Vagina (tissue), 2 donors: ENCODE measurements at places on chromosomes 6 and 20. TPM values are rescaled to one million over a fixed set of nuclear protein-coding genes. Genes with fewer than 3 reads are reported as not detected.

GRCh38 chr20:62624719-62625453 lies 17.4 kb upstream of the SLCO4A1 start:
- no peak for DNase-seq

- no peak for DNase-seq
Measured at GRCh38 chr6:27890445-27891319, 21.5 kb downstream of the OR2B2 start.

DNA sequence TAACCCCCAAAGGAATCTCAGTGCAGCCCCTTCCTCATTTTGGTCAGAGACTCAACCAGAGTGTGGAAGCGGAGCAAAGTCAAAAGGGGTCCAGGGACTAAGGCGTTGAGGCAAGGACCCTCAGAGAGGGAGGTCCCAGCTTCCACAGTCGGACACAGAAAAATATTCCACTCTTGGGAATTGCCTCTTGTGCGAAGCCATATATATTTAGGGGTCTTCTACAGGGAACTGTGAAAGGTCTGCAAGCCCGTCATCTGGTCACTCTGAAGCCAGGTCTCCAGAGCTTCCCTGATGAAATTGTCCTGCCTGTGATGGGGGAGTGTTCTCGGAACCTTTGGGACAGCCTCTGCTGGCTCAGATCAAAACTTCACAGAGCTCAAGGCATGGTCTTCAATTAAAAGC lies 160.8 kb downstream of the TBXT start:
- peak; percentile 87 for DNase-seq

GRCh38 chr6:149567945-149568585 lies 1.9 kb downstream of the GINM1 start:
- no peak for DNase-seq

GRCh38 chr6:167573461-167574215 lies 248.8 kb downstream of the TTLL2 start:
- DNase-seq = peak; percentile 71

DNA sequence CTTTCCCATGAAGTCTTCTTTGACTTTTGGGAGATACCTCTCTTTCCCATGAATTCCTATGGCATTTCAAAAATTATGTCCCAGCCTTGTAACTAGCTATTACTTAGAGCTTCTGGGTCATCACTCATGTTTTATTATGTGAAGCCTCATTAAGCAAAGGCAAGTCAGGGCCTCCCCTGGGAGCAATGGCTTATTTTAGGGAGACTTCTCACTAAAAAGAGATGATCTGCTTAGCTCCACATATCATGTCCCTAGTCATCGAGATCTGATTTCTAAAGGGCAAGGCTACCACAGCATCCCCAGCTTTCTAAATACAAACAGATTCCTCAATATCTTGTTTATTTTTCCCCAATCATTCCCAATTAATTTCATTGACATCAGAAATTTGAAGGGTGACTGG lies 154.0 kb upstream of the MANEA start:
- DNase-seq = no peak

- DNase-seq = no peak
Measured at GRCh38 chr6:168288781-168289570, 30.6 kb downstream of the DACT2 start.

- no peak for DNase-seq
Measured at GRCh38 chr6:127854009-127854408, 46.8 kb downstream of the THEMIS start.

GRCh38 chr6:19301980-19302379 lies 535.2 kb upstream of the ID4 start:
- no peak for DNase-seq

- DNase-seq = no peak
Measured at GRCh38 chr6:54267798-54268197, 40.4 kb upstream of the TINAG start.

DNA sequence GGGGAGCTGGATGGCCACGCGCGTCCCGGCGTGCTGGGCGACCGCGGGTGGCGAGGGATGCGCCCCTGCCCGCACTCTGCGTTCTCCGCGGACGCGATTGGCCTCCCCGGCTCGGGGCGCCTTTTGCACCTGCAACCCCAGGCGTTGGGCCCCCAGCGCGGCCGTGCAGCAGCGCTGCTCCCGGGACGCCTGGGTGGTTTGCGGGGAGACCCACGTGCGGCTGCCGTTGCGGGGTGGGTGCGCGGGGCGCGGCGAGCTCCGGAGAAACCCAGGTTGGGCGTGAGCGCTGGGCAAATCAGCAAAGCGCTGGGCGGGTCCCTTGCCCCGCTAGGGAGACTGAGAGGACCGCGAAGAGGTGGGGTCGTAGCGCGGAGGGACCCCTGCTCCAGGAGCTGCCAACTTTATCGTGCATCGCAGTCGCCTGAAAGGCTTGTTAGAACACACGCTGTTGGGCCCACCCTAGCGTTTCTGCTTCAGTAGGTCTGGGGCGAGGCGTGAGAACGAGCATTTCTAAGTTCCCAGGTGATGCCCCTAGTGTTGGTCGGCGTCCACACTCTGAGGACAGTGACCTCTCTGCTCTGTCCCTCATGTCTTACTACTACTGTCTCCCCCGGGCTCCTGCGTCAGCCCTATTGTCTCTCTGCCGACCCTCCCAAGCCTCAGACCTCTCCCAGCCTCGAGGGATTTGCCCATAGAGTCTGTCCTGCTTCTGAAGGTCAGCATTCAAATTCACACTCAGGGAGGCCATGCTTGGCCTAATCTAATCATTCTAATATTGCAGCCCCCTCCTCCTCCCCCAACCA lies 538 bp upstream of the ZFP64 start:
- no peak for DNase-seq

- no peak for DNase-seq
Measured at GRCh38 chr6:13614126-13614925, 809 bp upstream of the NOL7 start.

- DNase-seq = no peak
Measured at GRCh38 chr6:130188207-130188899, 34.4 kb downstream of the SAMD3 start.

DNA sequence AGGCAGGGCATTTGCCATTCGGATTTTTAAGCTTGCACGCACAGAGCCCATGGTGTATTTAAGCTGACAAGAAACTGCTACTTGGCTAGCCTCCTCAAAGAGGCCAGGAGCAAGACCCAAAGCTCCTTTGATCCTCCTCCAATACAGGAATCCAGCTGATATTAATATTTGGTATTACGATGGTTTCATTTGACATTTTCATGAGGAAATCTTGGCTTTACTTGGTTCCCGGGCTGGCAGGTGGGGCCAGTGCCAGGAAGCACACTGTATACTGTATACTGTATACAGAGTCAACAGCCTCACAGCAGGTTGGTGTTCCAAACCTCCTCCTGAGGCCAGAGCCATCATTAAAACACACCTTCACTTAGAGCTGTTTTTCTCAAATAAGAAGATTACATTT lies 138.2 kb upstream of the ARMC2 start:
- no peak for DNase-seq

DNA sequence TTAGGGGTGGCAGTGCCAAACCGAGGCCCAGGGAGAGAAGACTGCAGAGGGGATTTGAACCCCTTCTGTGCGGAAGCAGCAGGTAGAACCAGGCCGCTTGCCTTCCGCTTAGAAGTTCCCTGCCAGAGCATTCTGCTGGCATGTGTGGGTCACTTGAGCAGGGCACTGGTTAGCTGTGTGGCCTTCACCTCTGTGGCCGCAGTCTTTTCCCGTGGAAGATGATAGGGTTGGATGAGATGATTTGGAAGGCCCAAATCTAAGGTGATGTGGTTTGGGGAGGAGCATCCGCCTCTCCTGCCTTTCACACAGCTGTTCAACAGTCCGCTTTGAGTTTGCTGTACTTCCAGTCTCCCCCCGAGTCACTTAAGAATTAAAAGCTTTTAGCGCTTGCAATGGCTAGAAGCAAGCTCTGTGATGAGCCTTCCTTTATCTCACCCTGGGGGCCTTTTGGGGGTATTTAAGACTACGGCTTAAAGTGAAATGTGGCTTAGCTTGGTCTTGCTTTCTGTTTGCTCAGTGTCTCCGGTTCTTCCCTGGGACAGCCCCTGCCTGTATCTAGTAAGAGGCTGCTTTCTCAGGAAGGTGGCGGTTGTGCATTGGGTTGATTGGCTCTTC lies 743 bp downstream of the CMTR1 start:
- no peak for DNase-seq

GRCh38 chr20:14067603-14068002 lies 72.3 kb downstream of the MACROD2 start:
- no peak for DNase-seq

DNA sequence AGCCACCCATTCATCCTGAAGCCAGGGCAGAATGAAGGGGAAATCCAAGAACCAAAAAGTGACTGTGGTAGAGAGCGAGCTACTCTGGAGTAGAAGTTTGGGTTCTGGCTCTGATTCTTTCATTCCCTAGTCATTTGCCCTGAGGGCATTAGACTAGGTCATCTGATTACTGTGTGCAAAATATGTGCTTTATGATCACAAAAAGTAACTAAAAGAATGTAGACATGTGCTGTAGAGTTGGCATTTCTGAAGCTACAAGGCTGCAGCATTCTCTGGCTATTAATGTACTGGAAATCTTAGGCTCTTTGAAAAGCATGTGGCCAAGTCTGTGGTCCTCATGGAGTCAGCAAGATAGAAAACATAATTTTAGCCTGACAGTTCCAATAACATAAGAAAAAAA lies 94.2 kb downstream of the TBC1D7 start:
- DNase-seq = no peak

DNA sequence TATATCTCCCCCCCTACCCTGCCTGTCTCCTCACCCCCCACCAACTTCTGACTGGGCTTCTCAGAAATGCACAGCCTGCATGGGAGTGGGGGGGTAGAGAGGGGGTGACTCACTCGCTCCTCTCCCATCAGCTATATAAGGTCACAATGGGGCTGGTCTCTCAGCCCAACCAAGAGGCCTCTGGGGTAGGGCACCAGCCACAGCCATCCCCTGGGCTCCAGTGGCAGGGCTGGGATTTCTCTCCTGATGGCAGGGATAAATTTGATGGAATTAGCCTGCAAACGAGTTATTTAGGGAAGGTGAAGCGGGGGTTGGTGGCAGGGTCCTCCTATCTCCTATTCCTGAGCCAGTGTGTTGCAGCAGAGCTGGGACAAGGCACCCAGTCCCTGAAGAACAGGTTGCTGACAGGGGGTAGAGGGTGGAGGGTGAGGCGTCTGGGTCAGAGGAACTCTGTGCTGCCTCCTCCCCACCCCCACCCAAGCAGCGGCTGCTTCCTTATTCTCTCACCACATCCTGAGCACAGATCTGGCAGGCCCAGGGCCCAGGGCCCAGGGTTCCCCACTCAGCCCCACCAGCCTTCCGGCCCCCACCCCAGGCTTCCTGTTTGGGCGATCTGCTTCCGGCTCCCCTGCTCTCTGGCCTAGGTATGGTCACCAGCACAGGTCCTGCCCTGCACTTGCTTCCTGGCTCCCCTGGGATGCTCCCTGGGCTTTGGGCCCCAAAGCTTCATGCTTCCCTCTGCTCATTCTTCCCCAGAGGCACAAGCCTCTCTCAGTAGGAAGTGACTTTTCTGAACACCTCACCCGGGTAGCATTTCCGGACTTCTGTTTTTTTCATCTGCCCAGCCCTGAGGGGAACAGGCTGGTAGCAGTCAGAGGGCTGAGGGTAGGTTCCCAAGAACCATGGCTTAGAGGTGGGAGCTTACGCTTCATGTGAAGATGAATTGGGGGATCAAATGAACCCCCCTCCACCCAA lies 4.0 kb downstream of the PPP1R18 start:
- DNase-seq = no peak

- DNase-seq = peak; percentile 34
Measured at GRCh38 chr6:149918151-149918905, 4.6 kb downstream of the RAET1G start.

DNA sequence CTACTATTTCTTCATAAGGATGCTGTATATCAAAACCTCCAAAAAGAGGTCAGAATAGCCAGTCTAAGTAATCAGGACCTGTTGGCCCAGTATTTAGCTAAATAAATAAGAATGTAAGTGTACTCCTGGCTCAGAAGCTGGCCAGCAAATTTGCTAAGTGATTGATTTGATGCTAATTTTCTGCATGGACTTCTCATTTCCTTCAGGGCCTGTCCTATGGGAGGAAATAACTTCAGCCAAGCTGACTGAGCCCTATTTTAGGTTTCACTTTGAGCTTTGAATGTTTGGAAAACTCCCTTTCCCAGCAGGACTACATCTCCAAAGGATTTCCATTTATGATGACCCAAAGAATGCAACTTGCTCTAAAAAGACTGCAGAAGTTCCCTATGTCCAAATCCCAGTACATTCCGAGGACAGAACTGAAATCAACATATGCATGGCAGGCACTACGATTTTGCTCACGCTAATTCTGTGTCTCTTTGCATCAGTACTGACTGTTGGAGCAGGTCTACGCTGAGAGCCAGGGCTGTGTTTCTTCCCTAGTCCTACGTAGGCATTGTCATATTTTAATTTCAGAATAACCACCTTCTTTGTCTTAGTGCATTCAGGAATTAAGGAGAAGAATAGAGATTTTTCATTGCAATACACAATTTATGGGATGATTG lies 441.4 kb upstream of the PLCB4 start:
- no peak for DNase-seq

DNA sequence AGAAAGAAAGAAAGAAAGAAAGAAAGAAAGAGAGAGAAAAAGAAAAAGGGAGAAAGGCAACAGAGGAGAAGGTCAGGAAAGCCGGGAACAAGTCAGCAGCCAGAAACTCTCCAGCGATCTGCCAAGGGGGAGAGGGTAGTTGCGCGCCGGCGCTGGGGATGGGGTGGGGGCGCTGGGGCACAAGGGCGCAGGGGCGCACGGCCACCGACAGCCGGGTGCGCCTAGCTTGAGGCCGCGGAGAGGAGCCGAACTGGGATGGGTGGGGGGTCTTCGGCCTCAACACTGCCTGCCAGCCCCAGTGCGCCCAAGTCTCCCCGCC lies 533 bp upstream of the RSPO3 start:
- DNase-seq = no peak

DNA sequence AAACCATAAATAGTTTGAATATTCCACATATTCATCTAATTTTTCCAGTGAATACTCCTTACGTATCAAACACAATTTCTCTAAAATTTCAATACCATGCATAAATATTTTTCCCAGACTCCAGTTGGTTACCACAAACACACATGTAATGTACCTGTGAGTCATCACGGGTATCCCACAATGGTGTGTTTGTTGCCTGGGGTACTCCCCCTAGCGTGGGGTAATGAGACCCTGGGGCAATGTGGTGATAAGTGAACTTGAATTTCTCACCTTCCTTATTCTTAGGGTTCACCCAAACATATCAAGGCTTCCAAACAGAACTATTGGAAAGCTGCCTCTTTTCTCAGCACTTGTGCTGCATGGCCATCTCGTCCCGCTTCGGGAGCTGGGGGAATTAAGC lies 51.0 kb downstream of the STX7 start:
- DNase-seq = no peak

The PDE7B gene
- total RNA-seq = 6.9 TPM

The BTNL2 gene
- total RNA-seq = not detected

The SLC22A16 gene
- total RNA-seq = not detected

The BMP7 gene
- 17.2 TPM for total RNA-seq

The RHAG gene
- 2.5 TPM for total RNA-seq

The CRISP2 gene
- total RNA-seq = not detected

The IMPG1 gene
- not detected for total RNA-seq

The APOM gene
- not detected for total RNA-seq

The HRH3 gene
- not detected for total RNA-seq

The HLA-DRA gene
- total RNA-seq = 158 TPM

The ADGB gene
- total RNA-seq = not detected

The CRISP3 gene
- total RNA-seq = 19.2 TPM

The LTA gene
- total RNA-seq = not detected
